ENCODE measurements at places on chromosomes 5 and 9.

DNA sequence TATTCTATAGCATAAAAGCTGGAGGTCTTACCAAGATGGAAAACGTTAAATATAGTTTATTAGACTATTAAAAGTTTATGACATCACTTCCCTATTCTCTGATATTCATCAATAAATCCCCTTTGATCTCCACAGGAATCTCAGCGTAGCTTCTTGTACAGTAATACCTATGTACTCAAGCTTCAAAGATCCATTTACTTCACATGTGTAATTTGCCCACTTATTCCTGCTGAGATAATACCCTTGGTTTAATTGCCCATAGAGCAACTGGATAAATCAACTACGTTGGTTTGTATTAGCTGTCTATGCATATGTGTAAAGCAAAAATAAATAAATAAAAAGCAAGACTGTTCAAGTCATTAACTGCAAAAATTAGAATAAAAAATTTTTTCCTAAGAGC, 219.7 kb downstream of the EFNA5 start:
- DNase-seq: no peak

- DNase-seq: no peak
Observed at GRCh38 chr5:180090769-180091546, 19.4 kb upstream of the RNF130 start.

- DNase-seq: no peak
Observed at GRCh38 chr5:28313321-28313951, 1275.0 kb upstream of the CDH9 start.

GRCh38 chr9:107226421-107226820, 56.7 kb upstream of the RAD23B start:
- DNase-seq: no peak

GRCh38 chr9:128495296-128495695, 9.2 kb upstream of the GLE1 start:
- DNase-seq: no peak

Measured in T-helper 9 cell (primary cell).